Activated naive CD4-positive, alpha-beta T cell treated with anti-CD3 and anti-CD28 coated beads, Interleukin-2, amount 50 U/mL, for 16 hours (primary cell): ENCODE measurements at places on chromosomes 5 and 9.

- no peak for DNase-seq
Observed at GRCh38 chr9:135705376-135705775, 3.4 kb downstream of the KCNT1 start.

DNA sequence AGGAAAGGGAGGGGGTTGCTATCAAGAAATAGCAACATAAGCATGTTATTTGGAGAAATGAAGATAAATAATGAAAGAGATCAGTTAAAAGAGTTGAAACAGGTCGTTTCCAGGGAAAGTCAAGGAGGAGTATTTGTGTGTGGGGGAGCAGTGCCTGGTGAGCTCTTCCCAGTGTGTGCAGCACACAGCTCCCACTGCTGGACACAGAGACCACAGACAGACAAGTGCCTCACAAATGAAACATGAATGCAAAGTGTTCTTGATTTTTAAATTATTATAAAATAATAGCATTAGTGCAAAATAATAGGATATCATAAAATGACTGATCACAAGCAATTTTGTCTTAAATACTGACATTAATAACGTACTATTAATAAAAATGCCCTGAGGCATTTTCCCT, 40.8 kb downstream of the LIFR start:
- no peak for DNase-seq

DNA sequence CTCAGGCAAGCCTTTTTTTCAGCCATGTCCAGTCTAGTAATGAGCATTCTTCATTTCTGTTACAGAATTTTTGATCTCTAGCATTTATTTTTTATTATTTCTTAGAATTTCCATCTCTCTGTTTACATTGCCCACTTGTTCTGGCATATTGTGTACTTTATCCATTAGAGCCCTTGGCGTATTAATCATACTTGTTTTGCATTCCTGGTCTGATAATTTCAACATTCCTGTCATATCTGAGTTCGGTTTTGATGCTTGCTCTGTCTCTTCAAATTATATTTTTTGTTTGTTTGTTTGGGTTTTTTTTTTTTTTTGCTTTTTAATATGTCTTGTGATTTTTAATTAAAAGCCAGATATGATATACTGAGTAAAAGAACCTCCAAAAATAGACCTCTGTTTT, 23.0 kb upstream of the JAK2 start:
- DNase-seq = no peak

GRCh38 chr5:40483316-40483715, 196.4 kb upstream of the PTGER4 start:
- DNase-seq = no peak

GRCh38 chr5:156421798-156422197, 94.8 kb downstream of the SGCD start:
- DNase-seq = no peak

- no peak for DNase-seq
Observed at GRCh38 chr9:120264528-120264927, 315.4 kb downstream of the CDK5RAP2 start.

DNA sequence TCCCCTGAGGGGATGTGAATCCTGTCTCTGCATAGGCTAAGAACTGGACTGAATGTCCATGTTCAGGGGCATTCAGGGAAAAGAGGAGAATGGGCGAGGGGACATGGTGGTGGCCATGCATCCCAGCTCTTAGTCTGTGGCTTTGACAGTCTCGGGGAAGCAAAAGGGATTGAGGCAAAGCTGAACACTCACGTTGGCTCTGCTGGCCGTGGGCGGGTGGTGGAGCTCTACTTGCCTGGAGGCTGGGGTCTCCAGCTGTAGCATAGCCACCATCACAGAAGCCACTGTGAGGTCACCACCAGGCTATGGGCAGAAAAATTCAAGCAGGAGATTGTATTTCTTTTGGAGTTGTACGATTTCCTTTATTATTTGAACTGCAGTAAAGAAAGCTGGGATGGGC, 4.1 kb downstream of the GARIN3 start:
- DNase-seq = no peak

DNA sequence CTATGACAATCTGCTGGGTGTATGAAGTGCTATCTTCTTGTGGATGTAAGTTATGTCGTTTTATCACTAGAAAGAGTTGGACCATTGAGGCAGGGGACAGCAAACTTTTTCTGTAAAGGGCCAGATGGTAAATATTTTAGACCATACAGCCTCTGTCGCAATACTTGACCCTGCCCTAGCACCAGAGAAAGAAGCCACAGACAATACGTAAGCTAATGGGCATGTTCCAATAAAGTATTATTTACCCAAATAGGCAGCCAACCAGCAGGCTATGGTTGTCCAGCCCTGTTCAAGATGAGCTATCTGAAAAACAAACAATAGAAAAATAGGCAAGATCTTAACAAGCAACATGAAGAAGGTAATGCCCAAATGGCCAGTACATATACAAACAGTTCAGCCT, 36.4 kb downstream of the MTX3 start:
- no peak for DNase-seq

DNA sequence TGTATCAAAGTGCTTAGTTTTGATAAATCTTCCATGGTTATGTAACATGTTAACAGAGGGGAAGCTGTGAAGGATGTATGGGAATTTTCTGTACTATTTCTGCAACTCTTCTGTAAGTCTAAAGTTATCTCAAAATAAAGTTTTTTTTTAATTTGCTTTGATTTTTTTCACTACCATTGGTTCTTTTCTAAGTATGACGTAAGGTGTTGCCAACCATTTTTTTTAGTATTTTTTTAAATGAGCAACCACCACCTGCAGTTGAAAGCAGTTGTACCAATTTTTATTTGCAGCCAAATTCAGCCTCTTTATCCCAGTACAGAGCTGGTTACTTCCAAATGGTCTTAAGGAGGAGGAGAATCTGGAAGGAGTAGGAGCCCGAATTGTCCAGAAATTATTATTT, 192.2 kb downstream of the CHSY3 start:
- DNase-seq = no peak

GRCh38 chr5:39224196-39224761, 4.9 kb upstream of the FYB1 start:
- no peak for DNase-seq

DNA sequence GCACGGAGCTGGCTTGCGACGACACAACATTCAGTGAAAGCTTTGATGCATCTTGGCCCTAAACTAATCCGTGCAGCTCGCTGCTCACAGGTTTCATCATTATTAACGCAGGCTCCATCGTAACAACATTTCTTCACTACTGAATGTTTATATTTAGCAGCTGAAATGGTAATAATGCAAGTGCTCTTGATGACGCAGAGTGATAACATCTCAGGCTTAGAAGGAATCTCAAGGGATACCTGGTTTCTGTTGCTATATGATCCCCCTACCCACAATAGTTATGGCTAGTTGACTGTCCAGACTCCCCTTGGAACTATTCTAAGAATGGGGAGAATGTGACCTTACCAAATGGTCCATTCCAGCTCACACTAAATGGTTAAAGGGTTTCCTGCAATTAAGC, 36.2 kb downstream of the C5 start:
- DNase-seq = no peak

DNA sequence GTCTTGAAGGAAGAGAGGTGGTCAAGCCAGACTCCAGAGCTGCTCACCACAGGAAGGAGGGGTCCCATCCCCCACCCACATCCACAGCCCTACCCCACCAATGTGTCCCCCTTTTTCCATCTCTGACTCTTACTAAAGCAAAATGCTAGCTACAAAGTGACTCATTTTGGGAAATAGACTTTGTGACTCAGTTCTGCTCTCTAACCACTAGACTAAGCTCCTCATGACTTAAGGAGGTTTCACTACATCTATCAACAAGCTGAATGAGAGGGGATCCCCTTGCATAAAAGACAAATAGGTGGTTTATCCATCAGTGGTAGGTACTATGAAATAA, 35.1 kb upstream of the ADRB2 start:
- DNase-seq = peak; percentile 23

DNA sequence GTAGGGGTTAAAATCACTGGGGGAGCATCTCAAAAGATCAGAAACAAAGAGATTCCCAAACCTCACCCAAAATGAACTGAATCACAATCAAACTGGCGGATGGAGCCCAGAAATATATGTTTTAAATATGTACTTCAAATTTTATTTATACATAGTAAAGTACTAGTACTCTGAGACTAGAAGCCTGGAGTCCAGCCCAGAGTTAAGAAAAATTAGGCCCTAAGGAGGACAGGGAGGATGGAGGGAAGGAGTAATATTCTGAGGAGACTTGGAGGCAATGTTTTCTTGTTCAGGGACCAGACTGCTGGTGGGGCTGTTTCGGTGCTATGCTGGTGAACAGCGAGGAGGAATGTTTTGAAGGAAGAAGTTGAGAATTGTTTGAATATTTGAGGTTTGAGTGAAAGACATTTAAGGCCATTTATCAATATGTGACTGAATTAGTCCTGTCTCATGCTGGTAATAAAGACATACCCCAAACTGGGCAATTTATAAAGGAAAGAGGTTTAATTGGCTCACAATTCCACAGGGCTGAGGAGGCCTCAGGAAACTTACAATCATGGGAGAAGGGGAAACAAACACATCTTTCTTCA, 552.4 kb upstream of the DAB2 start:
- DNase-seq = no peak

GRCh38 chr5:45507178-45507577, 189.0 kb downstream of the HCN1 start:
- DNase-seq = no peak

- no peak for DNase-seq
Observed at GRCh38 chr9:130973686-130974281, 34.7 kb upstream of the FIBCD1 start.
